Activated naive CD4-positive, alpha-beta T cell treated with anti-CD3 and anti-CD28 coated beads, Interleukin-2, amount 50 U/mL, for 72 hours (primary cell): ENCODE measurements at places on chromosomes 2 and 18. TPM values are rescaled to one million over a fixed set of nuclear protein-coding genes. Genes with fewer than 3 reads are reported as not detected.

GRCh38 chr18:25077038-25077943, 274.7 kb downstream of the ZNF521 start:
- DNase-seq, result no peak

DNA sequence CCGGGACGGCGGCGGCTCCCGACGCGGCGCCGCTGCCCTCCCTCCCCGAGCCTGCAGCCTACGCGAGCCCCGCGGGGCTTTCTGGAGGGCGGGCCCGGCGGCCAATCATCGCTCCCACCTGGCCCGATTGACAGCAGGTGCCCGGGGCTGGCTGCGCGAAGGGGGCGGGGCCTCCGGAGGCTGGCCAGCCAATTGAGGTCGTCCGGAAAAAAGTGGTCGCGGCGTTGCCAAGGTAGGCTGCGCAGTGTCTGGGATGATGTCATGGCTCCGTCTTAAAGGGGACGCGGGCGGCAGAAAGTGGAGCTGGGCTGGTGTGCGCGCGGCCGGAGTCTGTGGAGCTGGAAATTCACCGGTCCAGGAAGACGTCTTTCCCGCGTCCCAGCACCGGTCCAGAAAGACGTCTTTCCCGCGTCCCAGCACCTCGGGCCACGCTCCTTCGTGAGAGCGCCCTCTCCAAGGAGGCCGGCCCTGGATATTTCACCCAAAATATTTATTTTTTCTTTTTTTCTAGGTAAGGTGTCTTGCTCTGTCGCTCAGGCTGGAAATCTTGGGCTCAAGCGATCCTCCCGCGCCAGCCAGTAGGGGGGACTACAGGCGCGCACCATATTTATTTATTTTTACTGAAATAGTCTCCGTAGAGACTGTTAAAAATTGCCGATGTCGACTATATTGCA, at the start of gene ACTR1B:
ACTR1B (minus strand) TSS at position 83 of the 674 bp plus-strand sequence. CDS start 154 bp downstream, outside the sequence.
- DNase-seq, result peak; percentile 99

- DNase-seq, result no peak
Measured at GRCh38 chr2:1283020-1283801, 130.1 kb upstream of the TPO start.

GRCh38 chr2:68784915-68785314, 50.3 kb downstream of the ARHGAP25 start:
- no peak for DNase-seq

MEIS1 gene
- total RNA-seq, result not detected

ANKRD30BL gene
- total RNA-seq, result not detected

PLB1 gene
- 0.89 TPM for total RNA-seq

RAX gene
- total RNA-seq, result not detected
